ENCODE measurements at places on chromosomes 13 and 19. TPM values are rescaled to one million over a fixed set of nuclear protein-coding genes. Genes with fewer than 3 reads are reported as not detected.

Gene PRKCG
- total RNA-seq = 23.0 TPM

Gene ALKBH7
- total RNA-seq = 114 TPM

GRCh38 chr13:53142306-53142705 is 113.7 kb downstream of the OLFM4 start:
- H3K27ac ChIP-seq = no peak overlapping the region
- no peak for DNase-seq
- no peak overlapping the region for H3K4me3 ChIP-seq
- H3K4me1 ChIP-seq = peaks cover 22% of the 10 kb centered on the region
- H3K27me3 ChIP-seq = no peaks in the 10 kb centered on the region

DNA sequence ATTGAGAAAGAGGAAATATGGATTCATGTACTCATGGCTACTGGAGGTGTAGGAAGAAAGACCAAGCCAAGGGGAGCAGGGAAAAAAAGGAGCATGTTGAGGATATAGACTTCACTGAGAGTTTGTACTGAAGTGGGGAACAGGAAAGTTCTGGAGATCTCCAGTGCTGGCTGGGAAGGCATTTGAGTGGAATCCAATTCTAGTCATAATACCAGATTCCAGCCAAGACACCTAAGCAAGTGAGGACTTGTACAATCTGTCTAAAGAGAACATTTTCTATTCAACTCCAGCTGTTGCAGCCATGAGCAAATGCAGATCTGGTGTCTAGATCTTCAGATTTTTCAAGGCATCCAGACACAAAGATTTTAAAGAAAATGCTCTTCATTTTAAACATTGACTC is 412.5 kb downstream of the OXGR1 start:
- H3K27ac ChIP-seq = no peak overlapping the region
- no peaks in the 10 kb centered on the region for H3K4me1 ChIP-seq
- no peaks in the 10 kb centered on the region for H3K36me3 ChIP-seq
- DNase-seq = no peak

DNA sequence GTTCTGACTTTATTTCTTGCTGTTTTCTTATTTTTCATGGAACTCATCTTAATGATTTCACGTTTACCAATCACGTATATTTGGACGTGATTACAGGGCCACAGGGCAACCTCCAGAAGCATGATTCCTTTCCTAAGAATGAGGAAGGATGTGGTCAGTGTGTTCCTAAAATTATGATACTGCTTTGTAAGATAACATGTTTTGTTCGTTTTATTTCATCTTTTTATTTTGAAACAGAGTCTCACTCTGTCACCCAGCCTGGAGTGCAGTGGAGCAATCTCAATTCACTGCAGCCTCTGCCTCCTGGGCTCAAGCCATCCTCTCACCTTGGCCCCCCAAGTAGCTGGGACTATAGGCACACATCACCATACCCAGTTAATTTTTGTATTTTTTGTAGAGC is 24.8 kb upstream of the LAIR1 start:
- DNase-seq = no peak
- no peak overlapping the region for H3K27ac ChIP-seq
- no peak overlapping the region for H3K4me3 ChIP-seq
- H3K36me3 ChIP-seq = no peaks in the 10 kb centered on the region

- H3K27me3 ChIP-seq = peaks cover 5% of the 10 kb centered on the region
- H3K4me1 ChIP-seq = peaks cover 51% of the 10 kb centered on the region
- H3K36me3 ChIP-seq = peaks cover 42% of the 10 kb centered on the region
- no peak overlapping the region for H3K27ac ChIP-seq
Observed at GRCh38 chr13:80338781-80339562, 2.0 kb downstream of the SPRY2 start.

DNA sequence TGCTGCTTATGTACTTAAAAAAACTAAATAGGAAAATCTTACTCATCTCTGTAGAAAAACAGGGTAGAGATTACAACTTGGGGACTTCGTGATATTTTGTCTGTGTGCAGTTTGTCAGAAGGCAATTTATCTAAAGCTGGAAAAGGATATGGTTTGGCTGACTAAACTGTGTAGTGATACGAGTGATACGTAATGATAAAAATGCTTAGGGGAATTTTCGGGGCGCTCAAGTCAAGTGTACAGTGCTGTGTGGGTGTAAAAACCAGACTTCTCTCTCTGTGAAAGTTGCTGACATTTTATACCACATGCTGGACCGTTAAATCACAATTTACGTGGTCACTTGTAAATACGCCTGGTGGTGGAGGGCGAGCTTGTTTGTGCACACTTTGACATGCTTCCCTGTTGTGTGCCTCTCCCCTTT is 221.7 kb downstream of the KCNRG start:
- no peak overlapping the region for H3K4me3 ChIP-seq
- peaks cover 17% of the 10 kb centered on the region for H3K4me1 ChIP-seq
- no peak overlapping the region for H3K27ac ChIP-seq
- H3K36me3 ChIP-seq = peaks cover 10% of the 10 kb centered on the region

DNA sequence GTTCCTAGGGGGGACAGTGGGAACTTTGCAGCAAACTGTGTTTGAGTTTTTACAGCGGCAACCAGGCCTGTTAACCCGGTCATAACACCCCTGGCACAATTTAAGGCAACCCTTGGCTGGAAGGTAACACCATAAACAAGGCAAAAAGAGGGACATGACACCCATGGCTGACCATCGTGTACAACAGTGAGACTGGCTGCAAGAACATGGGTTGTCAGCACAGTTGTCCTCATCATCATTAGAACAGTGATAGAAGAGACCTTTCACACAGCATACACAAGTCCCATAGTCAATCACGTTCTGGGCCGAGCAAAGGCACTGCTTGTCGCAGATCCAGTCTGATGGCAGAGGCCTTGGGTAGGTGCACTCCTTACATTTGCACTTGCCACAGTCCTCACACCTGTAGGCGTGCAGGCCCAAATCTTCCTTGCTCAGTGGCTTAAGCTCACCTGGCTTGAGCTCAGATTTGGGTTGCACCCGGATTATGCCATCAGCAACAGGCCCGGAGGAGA is 4.1 kb downstream of the SPRY2 start:
- DNase-seq = no peak
- H3K27me3 ChIP-seq = no peaks in the 10 kb centered on the region
- H3K36me3 ChIP-seq = peaks cover 54% of the 10 kb centered on the region
- H3K4me3 ChIP-seq = no peak overlapping the region
- peaks cover 44% of the 10 kb centered on the region for H3K4me1 ChIP-seq

All from WTC11 (cell line).